ENCODE measurements at places on chromosomes 3 and 15.

- no peak for DNase-seq
Observed at GRCh38 chr15:92091155-92091734, 237.7 kb downstream of the SLCO3A1 start.

DNA sequence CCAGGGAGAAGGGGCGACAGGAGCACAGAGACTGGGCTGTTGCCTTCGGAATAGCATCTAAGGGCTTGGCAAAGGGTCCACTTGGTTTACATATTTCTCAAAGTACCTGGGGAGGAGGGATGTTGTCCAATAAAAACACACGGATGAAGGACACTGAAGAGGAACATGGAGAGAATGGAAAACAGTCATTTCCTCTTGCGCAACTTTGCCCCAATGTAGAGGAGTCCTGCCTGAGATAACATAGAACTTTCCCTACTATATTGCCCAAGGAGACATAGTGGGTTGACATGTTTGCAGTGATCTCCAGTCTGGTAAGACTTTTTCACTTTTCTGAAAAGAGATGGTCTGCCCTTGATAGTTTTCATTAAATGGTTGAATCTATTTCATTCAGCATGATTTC is 468.8 kb upstream of the SUCLG2 start:
- no peak for DNase-seq

DNA sequence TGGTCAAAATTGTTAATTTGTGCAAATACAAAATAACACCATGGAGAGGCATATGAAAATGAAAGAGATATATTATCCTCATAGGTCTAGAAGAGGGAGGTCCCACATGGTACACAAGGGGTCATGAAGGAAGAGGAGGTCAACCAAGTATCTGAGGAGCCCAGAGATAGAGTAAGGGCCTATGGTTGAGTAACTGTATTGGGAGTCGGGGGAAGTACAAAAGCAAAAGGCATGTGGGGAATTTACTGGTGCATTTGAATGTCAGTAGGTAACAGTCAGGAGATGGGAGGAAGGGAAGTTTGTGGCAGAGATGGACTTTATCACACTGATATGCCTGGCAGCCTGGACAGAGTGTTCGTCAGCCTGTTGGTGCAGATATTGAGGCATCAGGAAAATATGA is 1113.7 kb downstream of the OTOL1 start:
- no peak for DNase-seq

DNA sequence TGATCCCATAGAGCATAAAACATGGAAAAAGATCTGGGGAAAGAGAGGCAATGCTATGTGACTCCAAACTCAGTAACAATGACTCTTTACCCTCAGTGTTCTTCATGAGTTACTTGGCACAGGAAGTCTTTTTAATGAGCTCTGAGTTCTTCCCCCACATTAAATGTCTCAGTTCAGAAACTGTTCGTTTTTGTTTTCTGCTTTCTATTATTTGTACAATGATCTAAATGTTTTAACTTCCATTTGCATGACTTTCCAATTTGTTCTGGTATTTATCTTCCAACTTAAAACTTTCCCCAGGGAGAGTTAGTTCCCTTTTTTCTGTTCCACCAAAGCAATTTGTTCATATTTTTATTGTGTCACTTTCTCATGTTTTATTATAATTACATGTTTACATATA is 177.0 kb upstream of the ZBTB20 start:
- no peak for DNase-seq

DNA sequence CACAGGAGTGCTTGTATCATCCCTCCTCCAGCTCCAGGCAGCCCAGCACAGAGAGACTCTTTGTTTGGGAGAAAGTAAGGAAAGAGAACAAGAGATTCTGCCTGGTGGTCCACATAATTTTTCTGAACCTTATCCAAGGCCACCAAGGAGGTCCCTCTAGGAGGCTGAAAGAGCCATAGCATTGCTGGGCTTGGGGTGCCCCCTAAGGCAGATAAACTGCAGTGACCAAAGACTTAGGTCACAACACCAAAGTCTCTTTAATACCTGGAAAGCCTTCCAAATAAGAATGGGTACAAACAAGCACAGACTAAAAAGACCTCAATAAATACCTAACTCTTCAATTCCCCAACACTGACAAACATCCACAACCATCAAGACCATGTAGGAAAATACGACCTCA is 310.2 kb upstream of the PPP2R3A start:
- DNase-seq, result no peak

DNA sequence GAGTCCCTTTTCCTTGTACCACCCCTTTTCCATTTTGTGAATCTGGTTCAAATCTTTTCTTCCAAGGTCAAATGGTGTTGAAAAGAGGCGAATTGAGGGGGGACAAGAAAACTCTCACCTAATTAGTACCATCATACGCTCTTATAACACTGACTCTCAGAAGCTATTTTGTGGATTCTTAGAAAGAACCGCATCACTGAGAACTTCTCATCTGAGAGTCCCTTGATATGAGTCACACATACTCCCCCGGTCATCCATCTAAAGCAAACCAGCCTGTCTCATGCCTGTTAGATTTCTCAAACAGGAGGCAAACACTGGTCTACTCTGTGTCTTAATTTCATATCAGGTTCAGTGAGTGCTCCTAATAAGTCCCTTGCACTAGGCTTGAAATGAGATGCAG is 76.5 kb upstream of the SPRED1 start:
- no peak for DNase-seq

GRCh38 chr15:74212494-74212893 is 9.9 kb upstream of the STRA6 start:
- DNase-seq, result no peak

GRCh38 chr3:153901152-153901551 is 220.0 kb upstream of the ARHGEF26 start:
- no peak for DNase-seq

- DNase-seq, result no peak
Observed at GRCh38 chr3:53850895-53851294, 4.5 kb downstream of the IL17RB start.

DNA sequence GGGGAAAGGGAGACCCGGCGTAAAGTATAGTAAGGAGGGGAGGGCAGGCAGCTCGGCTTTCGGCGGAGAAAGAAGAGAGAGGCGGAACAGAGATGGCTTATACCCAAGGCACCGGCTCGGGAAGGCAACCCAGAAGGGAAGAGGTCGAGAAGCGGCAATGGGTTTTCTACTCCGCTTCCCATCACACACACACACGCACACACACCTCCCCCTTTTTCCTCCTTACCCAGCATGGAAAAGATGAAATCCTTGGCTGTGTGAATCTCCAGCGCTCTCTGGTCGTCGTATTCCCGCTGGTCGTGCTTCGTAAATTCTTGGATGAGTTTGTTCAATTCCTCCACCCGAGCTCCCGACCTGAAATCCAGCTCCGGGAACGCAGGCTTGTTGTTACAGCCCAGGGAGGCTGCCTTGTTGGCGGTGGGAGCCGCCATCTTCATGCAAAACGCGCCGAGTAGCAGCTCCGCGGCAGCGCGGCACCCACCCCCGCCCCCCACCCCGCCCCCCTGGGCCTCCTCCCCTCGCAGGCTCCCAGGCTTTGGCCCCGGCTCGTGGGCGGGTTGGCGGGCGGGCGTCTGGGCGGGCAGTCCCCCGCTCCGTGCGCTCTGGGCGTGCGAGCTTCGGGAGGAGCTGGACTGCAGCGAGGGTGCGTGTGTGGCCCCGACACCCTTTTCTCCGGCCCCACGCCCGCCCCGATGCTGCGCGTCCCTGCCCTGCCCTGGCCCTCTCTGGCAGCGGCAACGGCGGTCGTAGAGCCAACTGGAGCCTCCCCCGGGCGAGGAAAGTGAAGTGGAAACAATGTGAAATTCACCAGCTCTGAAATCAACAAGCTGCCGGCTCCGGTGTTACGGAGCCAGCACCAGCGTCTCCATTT is at the start of gene MB21D2:
MB21D2 (minus strand) TSS at position 453 of the 871 bp plus-strand sequence; CDS start at position 437, 16 bp downstream.
- DNase-seq, result peak; percentile 44

GRCh38 chr3:117547956-117548550 is 838.5 kb downstream of the TUSC7 start:
- no peak for DNase-seq

- no peak for DNase-seq
Observed at GRCh38 chr3:97981886-97982285, 9.7 kb upstream of the RIOX2 start.

GRCh38 chr15:40059821-40060220 is 20.8 kb upstream of the SRP14 start:
- no peak for DNase-seq

GRCh38 chr15:32790352-32790999 is 72.7 kb downstream of the GREM1 start:
- DNase-seq, result no peak

DNA sequence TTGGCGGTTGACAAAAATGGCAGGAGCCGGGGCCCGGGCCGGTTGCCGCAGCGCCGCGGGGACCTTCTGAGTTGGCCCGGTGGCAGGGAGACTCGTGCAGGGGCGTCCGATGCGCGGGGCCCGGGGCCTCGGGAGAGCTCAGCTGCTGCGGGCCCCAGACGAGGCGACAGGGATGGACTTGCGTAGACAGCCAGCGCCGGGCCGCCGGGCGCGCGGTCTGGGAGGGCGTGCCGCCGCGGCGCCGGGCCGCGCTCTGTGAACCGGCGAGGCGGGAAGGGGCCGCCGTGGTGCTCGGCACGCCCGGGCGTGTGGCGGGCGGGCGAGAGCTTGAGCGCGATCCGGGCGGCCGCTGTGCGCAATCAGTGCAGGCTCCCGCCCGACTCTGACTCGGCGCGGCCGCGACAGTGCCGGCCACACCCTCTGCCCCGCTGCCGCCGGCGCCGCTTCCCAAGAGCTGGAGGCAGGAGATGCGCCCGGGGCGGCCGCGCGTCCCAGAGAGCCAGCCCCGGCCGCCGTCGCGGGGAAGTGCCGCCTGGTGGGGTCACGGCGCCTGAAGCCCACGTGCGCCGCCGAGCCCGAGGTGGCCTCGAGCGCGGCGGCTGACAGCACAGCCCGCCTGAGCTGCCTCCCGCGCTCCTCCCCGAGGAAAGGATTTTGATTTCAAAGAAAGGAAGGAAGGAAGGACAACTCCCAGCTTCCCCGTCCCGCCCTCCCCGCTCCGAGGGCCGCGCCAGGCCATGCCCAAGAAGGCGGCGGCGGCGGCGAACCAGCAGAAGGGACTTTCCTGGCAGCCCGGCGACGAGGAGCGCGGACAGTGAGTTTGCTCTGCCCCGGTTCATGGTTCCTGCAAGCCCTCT is 657 bp downstream of the TLNRD1 start:
- DNase-seq, result no peak
